ENCODE measurements at places on chromosomes 5 and 9.

DNA sequence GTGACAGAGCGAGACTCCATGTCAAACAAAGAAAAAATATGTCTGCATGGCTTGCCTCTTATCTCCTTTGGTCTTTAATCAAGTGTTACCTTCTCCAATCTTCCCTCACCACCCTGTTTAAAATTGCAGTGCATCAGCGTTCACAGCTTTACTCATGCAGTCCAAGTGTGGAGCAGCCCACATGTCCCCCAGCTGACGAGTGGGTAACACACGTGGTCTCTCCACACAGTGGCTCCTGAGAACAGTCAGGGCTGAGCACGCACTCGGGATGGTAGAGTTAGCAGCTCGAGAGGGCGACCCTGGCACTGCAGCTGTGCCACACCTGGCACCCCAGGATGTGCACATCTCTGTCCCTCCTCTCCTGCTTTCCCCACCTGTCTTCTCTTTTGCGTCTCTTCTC is 25.9 kb upstream of the CFAP157 start:
- no peak for DNase-seq

GRCh38 chr5:178545941-178546674 is 44.1 kb downstream of the COL23A1 start:
- DNase-seq, result no peak

GRCh38 chr9:126877418-126877817 is 17.0 kb downstream of the ZBTB34 start:
- DNase-seq, result no peak

- no peak for DNase-seq
These were observed 13.9 kb upstream of the SELENOP start for GRCh38 chr5:42825422-42826148.

DNA sequence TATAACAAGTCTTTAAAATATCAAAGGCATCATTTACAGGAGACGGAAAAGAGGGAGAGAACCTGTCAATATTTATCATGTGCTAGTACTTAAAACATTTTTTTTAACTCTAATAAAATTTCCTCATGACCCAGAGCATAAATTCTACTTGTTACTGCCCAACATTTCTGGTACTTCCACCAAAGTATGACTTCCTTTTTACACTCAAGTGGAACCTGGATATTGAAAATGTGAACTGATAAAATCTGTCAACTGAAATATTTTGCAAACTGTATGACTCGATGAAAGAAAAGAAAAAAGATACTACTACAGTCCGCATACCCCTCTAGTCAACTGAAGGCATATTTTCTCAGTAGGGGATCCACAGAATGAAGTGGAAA is 37.1 kb downstream of the FAM13B start:
- no peak for DNase-seq

DNA sequence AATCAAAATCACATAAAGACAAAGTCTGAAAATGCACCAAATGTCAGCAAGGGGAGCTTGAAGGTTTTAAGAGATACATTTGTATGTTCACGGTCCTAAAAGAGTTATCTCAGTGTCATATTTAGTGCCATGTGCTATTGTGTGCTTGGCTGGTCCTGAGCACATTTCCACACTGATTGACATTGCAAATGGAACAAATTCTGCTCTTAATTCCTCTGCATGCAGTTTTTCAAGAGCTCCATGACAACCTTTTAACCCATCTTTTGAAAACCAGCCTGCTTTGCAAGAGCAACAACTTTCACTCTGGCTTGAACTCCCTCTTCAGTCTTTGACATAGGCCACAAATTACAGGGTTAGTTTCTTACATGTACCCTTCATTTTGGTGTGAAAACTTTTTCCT is 175.4 kb upstream of the ACTBL2 start:
- DNase-seq, result no peak

DNA sequence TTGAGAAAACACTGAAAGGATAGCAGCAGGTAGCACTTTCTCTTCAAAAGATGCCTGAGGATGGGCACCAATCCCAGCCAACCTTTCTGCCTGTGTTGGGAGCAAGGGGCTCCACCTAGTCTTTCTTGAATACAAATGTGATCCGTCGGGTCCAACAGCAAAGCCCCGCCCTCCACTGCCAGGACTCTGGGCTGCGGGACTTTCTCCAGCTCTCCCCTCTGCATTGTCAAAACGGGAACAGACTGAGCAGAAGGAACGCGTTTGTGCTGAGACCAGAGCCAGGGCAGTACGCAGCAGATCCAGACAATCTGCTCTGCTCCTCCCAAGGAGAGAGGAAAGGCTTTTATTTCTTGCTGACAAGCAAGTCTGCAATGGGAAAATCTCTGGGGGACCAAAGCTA is 139.7 kb downstream of the SEC61B start:
- no peak for DNase-seq

DNA sequence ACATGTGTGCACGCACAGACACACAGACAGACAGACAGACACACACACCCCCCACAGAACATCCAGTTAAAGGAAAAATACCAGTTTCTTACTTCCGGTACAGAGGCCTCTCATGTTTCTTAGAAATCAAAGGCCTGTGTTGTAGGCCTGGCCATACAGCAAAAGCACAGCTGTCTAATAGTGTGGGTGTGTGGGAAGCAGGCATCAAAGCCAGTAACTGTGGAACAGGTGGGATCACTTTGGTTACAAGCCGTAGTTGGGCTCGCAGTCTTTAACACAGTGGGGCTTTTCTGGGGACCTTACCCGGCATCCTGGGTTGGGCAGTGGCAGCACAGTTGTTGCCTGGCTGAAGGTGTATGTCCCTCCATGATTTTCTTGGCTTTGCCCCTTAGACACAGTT is 55.2 kb downstream of the FBXL7 start:
- no peak for DNase-seq

DNA sequence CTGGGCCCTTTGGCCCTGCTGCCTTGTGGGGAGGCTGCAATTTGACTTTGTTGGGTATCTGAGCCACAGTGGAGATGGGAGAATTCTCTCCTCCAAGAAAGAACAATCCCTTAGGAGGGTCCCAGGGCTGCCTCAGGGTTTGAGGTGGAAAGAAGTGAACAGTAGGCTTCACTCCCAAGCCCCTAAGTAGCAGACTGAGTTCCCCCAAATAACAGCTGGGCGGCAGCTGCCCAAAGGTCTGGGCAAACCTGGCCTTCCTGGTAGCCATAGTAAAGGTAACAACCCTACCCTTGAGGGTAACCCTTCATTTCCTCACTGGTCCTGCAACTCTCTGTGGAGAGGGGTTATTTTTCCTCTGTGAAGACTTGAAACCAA is 746 bp downstream of the RGS3 start:
- DNase-seq, result no peak

DNA sequence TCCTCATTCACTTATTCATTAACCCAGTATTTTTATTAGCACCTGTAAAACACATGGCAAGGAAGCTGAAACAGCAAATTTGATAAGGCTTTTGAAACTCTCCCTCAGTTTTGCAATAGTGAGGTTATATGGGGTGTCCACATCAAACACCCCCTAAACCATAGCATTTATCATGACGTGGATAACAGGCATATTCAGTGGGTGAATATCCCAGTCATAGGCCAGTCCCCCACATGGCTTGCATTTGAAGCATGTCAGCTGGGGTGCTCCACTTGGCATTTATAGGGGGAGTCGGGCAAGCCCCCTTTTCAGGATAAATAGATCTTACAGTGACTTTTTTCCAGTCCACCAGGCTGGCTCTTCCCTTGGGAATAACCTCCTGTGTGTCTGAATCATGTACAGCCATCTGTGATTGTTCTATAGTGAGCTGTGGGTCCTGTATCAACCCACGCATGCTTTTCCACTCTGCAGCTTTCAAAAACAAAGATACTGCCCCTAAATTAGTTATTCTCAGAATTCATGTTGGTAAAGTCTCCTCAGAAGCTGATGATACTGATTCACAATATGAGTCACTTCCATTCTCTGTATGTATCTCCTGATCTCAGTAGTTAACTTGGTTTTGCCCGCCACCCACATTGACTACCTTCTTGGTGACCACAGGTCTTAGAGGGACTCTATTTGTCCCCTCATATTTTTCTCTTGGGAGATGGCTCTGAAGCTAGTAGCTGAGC is 84.4 kb upstream of the SPIN1 start:
- DNase-seq, result no peak

DNA sequence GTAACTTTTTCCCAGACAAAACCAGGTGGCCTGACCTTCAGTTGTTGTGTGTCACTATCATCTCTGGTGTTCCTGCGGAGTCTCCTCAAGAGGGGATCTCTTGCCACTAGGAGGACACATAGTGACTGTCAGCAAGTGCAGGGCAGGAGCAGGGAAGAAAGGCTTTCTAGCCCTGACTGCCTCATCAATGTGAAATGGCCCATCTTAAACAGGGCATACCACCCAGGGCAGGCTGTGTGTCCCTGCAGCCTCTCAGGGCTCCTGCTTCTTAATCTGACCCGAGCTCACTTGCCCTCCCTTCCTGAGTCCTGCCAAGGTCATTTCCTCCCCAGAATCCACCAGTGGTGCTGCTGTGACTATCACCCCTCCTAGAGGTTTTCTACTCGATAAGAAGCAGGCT is 57.4 kb upstream of the SIMC1 start:
- DNase-seq, result no peak

- DNase-seq, result no peak
These were observed 36.1 kb upstream of the SSBP2 start for GRCh38 chr5:81786991-81787390.

DNA sequence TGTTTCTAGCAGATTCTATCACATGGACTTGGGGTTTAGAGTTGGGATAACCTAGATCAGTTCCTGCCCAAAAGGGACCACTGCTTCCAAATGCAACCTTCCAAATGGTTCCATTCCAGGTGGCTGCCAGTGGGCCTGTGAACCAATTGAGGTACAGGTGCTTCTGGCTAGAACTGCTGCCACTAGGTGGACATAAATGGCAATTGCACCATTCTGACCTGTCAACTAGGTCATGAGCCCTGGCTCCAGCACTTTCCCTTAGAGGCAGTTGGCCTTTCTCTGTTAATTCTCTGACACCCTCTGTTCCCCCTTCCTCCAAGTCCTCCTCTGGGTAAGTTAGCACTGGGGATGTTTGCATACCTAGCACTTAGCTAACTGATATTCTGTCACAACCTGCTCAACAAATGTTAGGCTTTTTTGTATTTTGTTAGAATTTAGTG is 16.6 kb upstream of the HEMGN start:
- DNase-seq, result peak; percentile 43

DNA sequence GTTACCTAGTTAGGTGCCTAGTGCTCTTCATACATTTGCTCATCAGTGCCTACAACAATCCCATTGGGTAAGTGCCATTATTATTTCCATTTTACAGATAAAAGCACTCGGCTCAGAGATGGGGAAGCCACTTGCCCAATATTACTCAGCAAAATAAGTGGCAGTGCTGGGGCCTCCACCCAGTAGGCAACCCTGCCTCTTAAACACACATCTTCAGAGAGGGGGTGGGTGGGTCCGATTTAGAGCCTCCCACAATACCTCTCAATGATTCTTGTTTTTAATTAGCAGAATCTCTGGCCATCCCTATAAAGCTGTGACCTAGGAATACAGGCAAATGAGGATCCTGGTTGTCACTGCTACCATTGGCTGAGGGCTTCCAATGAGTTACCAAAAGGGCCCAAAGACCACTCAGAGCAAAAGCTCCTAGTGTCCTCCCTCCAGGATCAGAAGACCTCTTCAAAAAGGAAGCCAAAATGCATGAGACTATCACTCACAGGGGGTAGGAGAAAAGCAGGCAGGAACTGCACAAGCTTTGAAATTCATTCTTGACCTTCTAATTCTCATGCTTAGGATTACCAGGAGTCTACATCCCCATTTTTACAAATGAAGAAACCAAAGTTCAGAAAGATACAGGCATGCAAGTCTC is 36.1 kb upstream of the UBE2D2 start:
- DNase-seq, result no peak

DNA sequence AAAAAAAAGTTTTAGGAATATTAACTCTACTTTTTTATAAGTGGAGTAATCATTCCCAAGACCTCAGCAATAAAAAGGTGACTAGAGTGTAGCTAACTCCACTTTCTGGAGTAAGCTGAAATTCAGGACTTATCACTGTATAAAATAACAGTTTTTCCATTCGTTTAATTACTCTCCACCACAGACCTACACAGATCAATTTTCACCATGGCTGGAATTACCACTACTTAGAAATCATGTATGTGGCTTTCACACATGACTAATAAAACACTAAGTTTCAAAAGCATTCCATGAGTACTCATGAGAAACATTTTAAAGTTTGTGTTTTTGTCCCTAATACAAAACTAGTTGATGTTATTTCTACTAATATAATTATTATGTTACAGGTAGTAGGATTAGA is 9.9 kb downstream of the PLPP1 start:
- DNase-seq, result no peak

GRCh38 chr5:65290677-65291076 is 191.0 kb downstream of the ADAMTS6 start:
- DNase-seq, result no peak

- no peak for DNase-seq
These were observed 2167.2 kb upstream of the C9orf72 start for GRCh38 chr9:29740518-29740917.

- DNase-seq, result no peak
These were observed 46.0 kb downstream of the AHRR start for GRCh38 chr5:367358-368130.

DNA sequence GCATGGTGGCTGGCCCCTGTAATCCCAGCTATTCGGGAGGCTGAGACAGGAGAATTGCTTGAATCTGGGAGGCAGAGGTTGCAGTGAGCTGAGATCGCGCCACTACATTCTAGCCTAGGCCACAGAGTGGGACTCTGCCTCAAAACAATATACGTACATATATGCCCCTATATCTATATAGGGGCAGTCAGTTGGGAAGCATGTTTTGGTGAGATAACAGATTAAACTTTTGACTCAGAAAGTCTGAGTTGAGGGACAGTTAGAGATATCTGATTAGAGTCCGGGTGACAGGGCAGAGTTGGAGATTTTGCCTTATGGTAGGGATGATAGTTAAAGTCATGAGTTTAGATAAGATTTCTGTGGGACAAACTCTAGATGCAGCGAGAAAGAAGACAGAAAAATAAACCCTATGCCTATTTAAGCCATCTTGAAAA is 71.8 kb upstream of the ALDH1A1 start:
- DNase-seq, result no peak

GRCh38 chr5:139430015-139430414 is 9.3 kb downstream of the DNAJC18 start:
- DNase-seq, result no peak

DNA sequence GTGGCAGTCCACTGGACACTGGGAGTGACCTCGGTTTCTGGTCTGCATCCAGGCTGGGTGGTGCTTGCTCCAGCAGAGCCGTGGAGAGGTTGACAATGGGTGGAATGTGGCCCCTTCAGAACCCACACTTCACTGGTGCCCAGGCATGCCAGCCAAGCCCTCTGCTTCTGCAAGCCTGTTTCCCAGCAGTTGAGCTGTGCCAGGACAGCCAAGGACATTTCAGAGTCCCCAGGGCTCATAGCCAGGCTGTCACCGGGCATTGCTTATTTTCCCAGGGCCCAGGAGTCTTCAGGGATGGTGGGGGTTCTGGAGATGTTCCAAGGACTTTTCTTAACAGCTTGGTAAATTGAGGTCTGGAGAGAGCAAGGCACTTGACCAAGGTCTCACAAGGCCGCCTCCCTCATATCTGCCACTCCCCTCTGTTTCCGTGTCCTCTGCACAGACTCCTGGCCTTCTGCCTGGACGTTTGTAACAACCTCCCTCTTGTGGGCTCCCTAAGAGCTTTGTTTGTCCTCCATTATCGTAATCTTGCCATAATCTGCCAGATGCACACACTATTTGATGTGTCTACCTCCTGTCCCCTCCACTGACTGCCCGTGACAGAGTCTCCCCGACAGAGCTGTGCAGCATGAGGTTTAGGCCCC is 3.8 kb upstream of the NDST1 start:
- no peak for DNase-seq

GRCh38 chr5:58871648-58872242 is 288.9 kb downstream of the RAB3C start:
- peak; percentile 42 for DNase-seq

Data from PC-9 (cell line).